Activated CD4-positive, CD25-positive, alpha-beta regulatory T cell treated with anti-CD3 and anti-CD28 coated beads, Interleukin-2, amount 50 U/mL, for 72 hours (primary cell): ENCODE measurements at places on chromosomes 3 and 15.
A peak's percentile ranks its signal among the peaks of the same experiment; 100 is the strongest.

DNA sequence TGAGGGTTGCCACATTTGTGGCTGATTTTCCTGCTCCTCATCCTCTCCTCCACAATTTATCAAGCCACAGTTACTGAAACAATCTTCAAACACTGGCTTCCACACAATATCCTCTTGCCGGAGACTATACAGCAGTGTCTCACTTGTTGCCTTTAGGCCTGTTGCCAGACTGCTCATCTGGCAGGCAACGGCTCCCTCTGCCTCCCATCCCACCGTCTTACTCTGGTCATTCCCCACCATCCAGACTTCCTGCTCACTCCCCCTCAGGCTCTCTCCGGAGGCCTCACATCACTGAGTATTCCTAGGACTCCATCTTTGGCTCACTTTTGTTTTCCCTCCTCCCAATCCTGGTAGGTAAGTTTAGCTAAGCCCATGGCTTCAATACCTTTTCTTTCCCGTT, 301.9 kb downstream of the IL20RB start:
- no peak for DNase-seq

DNA sequence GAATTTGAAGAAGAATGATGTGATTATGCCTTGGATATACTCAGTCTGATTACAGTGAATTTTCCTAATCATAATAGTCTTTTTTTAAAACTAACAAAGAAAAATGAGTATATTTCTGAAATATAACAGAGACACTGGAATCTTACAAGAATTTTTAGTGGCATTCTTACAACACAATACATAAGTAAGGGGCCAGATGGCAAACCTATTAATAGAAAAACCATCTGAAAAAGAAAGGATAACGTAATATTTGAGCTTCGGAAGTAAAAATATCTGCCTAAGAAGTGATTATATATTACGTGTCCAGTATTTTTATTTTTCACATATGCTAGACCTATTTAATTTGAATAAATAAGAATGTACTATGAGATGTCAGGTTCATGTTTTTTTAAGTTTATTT, 452.8 kb downstream of the NAALADL2 start:
- no peak for DNase-seq

DNA sequence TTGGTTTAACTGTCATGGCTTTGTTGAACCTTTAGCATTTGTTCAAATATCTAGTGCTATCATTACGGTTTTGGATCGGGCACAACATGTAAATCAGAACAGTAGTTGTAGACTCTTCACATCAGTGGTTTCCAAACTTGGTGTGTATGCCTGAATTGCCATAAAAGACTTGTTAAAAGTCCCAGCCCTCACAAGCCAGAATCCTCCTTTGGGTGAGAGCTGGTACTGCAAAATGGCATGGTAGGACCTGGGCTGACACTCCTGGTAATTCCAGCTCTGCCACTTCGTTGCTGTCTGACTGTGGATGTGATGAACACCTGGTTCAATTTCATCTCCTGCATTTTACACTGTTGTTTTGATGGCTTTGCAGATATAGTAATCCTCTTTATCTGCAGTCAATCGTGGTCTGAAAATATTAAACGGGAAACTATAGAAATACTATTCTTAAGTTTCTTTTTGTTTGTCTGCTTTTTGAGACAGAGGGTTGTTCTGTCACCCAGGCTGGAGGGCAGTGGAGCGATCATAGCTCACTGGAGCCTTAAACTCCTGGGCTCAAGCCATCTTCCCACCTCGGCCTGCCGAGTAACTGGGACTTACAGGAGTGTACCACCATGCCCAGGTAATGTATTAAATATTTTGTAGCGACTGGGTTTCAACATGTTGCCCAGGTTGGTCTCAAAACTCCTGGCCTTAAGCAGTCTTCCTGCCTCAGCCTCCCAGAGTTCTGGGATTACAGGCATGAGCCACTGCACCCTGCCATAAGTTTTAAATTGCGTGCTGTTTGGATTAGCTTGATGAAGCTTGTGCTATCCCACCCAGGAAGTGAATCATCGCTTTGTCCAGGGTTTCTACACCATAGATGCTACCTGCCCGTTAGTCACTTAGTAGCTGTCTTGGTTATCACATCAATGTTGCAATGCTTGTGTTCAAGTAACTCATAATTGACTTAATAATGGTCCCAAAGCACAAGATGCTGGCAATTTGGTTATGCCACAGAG, 61.6 kb downstream of the RAB7A start:
- no peak for DNase-seq

GRCh38 chr3:18888819-18889218, 259.5 kb upstream of the KCNH8 start:
- DNase-seq: no peak

- no peak for DNase-seq
Measured at GRCh38 chr15:56808160-56808559, 74.9 kb upstream of the ZNF280D start.

DNA sequence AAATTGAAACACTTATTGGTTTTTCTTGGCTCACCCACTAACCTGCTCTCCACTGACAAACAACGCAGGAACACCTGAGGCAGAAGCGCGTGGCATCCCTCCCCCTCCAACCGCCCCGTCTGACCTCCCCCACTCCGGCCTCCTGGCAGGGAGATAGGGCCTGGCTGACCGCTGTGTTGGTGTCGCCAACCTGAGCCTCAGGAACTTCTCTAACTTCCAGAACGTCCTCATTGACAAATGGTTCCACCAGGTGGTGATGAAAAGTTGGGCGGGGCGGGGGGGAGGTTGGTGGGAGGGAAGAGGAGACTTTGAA, 22.8 kb downstream of the IL17RD start:
- DNase-seq: no peak

GRCh38 chr3:124552224-124552623, 178.0 kb upstream of the UMPS start:
- no peak for DNase-seq

DNA sequence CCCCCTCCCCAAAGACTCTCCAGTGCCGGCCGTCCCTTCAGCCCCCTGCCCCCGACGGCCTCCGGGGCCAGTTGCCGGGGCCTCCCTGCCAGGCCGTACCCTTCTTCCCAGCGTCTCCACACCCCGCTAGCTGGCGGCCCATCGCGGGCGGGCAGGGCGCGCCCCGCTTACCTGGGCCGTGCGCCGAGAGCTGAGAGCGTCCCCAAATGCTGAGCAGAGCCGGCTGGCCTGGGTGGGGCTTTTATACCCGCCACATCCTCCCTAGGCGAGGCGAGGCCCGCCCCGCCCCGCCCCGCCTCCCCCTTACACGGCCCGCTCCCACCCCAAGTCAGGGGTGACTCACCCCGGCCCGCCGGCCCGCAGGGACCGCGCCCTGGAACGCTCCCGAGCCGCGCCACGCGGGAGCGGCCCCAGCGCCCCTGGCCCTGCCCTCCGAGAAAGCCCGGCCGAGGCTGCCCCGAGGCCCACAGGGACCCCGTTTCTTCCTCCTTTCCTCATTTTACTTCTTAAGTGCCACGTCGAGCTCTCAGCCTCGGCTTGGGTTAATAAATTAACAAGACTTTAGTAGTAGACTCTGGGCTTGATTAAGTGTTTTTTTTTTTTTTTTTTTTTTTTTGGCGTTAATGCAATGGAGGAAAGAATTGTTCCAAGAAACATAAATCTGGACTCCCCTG, at the start of gene ANXA2:
ANXA2 (minus strand) TSS at position 215 of the 674 bp plus-strand sequence. CDS start 11,911 bp downstream, outside the sequence.
- DNase-seq: peak; percentile 76
